M059J (cell line): ENCODE measurements at places on chromosomes 5 and 9. TPM values are rescaled to one million over a fixed set of nuclear protein-coding genes. Genes with fewer than 3 reads are reported as not detected.

The FOXD4L4 gene
- 0.07 TPM in 1 of 2 replicates, not detected in the other for total RNA-seq

The GALNT12 gene
- 0.76 and 0.81 TPM in 2 replicates for total RNA-seq

The C9 gene
- not detected in 2 replicates for total RNA-seq

The SHC3 gene
- 1.2 and 3.2 TPM in 2 replicates for total RNA-seq

The NDUFA8 gene
- 69.3 and 93.4 TPM in 2 replicates for total RNA-seq

The PCDHGC5 gene
- 2.0 and 2.2 TPM in 2 replicates for total RNA-seq

The LCP2 gene
- 0.69 TPM in 1 of 2 replicates, not detected in the other for total RNA-seq

The SCGB3A2 gene
- total RNA-seq, result not detected in 2 replicates

The SEMA4D gene
- 14.2 and 14.3 TPM in 2 replicates for total RNA-seq

The COL5A1 gene
- 164 and 277 TPM in 2 replicates for total RNA-seq

The NKD2 gene
- 0.17 and 0.32 TPM in 2 replicates for total RNA-seq

The CDX1 gene
- total RNA-seq, result not detected in 2 replicates

The TMEM252 gene
- not detected in 2 replicates for total RNA-seq
